Fibroblast of skin of right quadriceps (primary cell): ENCODE measurements at places on chromosomes 2 and 18.
A peak's percentile ranks its signal among the peaks of the same experiment; 100 is the strongest.

GRCh38 chr2:133676392-133677130 is 108.3 kb upstream of the NCKAP5 start:
- DNase-seq = peak; percentile 91

DNA sequence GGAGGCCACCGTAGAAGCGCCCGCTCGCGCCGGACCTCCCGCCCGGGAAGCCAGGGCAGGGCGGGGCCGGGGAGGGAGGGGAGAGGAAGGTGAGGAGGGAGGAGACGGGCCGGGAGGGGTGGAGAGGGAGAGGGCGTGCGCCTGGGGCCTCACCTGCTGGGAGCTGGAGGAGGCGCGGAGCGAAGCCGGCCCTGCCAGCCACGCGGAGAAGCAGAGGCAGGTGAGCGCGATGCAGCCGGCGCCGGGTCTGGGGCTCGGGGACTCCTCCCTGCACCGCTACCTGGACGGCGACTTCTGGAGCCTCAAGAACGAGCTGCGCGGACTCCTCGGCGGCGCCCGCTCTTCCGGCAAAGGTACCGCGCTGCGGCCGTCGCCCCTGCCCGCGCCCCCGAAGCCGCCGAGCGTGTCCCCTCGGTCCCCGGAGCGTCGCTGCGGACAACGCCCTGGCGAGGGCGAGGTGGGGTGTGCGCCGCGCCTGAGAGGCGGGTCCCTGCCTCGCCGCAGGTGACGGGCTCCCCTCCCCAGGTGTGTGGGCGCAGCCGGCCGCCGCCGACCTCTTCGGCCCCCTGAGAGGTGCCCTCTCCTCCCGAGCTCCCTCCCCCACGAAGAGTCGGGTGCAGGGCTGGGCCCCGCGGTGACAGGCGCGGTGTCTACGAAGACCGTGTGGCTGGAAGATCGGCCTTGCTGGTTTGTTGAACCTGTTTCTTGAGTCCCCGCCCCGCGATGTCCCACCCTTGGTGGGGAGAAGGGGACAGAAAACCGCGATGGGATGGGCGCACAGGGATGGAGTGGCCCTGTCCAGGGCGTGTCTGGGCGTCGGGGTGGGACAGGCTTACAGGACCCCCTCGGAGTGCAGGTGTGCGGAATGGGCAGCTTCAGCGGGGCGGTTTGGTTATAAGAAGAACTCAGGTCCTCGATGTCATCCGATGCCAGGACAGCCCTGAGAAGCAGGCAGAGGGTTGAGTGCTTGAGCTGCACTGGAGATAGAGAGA is at the start of gene ACOXL:
ACOXL (plus strand) TSS at position 152 of the 992 bp plus-strand sequence. CDS start 35,817 bp downstream, outside the sequence.
- DNase-seq = no peak

DNA sequence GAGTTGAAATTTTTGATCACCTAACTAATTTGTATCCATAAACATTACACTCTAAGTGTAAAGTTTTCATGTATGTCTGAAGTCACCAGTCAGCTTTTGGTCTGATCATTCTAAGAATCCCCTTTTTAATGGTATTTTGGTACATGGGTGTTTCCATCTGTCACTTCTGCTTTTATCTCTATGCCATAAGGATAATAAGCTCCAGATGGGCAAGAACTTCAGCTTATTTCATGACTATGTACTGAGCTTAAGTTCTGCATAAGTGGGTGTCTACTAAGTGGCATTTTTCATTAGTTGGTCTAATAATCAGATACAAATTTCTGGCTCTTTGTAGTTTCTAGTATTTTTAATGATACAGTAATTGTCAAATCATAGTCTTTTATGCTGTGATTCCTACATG is 20.4 kb downstream of the UBXN4 start:
- DNase-seq = no peak

DNA sequence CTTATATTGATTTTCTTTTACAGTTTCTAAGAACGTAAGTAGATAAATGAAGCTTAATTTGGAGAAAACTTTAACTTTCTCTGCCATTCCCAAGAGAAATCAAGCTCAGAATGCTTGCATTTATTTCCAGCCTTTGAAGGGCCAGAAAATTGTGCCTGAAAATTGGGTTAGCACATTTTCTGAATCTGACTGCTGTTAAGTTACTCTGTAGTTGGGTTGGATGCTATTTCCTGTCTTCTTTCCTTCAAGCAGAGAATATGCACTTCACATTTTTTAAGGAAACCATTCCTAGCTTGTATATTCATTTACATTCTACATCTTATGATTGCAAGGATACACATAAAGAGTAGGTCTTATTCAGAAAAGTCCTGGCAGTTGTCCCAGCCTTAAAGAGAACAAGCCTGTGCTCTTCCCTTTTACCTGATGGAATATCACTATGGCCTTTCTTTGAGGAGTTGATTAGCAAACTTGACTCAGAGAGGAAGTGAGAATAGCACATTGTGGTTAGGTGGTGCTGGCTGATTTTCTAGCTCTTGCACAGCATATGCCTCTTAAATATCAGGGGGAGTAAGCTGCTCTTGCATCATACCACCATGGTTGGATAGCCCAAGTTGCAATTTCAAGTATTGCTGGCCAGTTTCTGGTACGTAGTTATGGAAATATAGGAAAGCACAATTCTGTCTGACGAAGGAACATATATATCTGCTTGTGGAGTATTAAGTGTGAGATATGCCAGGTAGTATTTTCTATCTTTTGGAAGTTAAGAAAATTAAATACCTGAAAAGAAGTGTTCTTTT is 133.7 kb downstream of the COMMD1 start:
- DNase-seq = peak; percentile 62

DNA sequence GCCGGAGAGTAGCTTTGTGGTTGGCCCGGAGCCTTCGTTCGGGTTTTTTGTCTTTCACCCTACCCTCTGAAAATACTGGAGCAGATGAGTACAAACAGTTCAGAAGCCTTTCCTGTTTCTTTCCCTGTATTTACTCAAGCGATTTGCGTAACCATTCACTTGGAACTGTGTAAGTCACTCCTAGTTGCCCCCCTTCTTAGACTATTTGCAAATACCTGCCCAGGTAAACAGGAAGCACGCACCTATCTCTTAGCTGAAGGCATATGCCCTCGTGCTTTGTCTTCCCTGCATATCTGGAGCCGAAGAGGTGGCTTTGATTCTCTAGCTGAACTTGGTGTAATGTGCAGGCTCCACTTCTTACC is 1.4 kb downstream of the KCNS3 start:
- no peak for DNase-seq
